T47D (cell line): ENCODE measurements at places on chromosomes 12 and 14.

DNA sequence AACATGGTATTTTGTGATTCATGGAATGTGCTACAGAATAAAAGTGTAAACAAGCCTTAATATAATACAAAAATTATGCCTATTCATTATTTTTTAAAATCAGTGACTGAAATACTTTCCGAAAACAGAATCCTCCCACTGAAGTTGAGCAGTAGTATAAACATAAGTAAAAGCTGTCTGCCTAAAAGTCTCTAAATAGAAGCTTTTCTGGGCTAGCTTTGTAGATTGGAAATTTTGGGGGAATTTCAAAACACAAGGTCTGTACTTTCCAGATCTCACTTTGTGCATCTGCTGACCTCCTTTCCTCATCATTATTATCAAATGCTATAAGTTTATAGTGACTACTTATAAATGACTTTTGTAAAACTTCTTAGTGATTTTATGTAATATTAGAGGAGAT, 80.4 kb upstream of the TRHDE start:
- DNase-seq: no peak

DNA sequence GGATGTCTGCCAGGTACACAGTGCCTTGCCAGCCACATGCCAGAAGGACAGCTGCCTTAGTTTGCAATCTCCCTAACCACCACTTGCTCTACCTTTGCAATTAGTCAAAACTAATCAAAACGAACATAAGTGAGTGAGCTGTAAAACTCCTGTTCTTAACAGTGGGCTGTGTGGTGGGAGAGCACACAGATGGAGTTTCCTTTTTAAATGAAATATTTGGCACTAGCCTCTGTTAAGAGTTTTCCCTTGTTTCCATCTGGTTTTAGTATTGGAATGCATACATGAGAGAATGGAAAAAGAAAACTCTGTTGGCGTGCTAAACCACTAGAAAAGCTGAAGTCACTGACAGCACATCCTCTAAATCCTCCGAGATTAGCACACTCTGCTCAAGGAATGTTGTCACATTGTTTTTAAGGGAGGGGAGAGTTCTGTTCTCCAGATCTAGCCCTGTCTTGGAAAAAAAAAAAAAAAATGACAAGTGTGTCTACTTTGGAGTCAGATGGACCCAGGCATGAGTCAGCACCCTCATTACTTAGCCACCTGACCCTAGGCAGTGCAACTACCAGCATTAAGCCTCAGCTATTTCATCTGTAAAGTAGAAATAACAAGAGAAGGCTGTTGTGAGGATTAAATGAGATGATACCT, 83.9 kb downstream of the STXBP6 start:
- DNase-seq: no peak

GRCh38 chr12:19260135-19260534, 130.6 kb downstream of the PLEKHA5 start:
- DNase-seq: no peak

GRCh38 chr12:54447917-54448316, 25.5 kb downstream of the GTSF1 start:
- no peak for DNase-seq

GRCh38 chr14:62734831-62735230, 310.4 kb downstream of the KCNH5 start:
- no peak for DNase-seq

DNA sequence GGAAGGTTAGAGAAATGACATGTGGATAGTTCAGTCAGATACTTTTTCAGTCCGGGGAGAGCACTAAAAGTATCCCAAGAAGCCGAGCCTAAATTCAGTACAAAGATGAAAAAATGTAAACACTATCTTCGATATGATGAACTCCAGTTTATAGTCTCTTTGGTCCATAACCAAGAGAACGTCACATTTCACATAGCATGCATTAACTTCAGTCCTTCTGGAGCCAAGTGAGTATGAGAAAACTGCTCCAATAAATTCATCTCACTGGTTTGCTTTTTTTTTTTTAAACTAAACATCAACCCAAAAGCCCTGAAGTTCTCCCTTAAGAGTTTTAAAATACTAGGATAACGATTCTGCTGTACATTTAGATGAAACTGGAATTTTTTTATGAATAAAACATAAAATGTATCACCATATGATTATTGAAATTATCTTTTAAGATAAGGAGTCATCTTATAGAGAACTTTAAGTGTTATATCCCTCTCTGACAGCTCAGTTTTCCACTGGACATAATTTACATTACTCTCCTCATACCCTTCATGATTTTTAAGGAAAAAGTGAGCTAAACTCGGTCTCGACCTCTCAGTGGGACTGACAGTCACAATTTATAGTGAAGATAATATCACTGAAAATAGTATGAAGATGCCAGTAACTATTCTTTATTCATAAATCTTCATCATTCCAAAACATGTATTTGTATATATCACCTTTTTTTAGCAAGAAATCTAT, 841.5 kb upstream of the FLRT2 start:
- no peak for DNase-seq

DNA sequence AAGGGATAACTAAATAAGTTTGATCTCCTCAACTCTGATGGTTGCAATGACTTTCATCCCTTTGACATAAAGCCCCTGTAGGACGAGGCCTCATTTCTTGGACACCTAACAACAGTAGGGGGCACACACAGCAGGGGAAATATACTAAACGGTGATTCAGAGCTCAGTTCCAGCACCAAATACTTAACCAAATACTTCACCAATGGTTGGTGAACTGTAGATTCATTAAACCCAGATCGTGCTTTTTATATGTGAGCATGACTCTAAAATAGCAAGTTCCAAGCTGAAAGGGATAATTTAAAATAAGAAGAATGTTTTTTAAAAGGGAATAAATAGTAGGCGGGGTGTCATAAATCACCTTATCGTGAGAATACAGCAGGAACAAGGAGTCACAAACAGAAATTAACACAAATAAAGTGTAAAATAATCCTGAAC, 53.2 kb downstream of the ATG2B start:
- no peak for DNase-seq

GRCh38 chr14:87508333-87508732, 484.6 kb downstream of the GALC start:
- no peak for DNase-seq

DNA sequence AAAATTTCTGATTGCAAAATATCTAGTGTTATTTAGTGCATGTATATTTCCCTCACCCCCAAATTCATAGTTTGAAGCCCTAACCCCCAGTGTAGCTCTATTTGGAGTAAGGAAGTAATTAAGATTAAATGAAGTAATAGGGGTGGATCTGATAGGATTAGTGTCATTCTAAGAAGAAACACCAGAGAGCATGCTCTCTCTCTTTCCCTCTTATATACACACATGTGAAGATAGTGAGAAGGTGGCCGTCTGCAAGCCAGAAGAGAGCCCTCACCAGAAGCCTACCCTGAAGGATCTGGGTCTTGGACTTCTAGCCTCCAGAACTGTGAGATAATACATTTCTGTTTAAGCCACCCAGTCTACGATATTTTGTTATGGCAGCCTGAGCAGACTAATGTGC, 120.3 kb downstream of the TMEM30B start:
- no peak for DNase-seq

- no peak for DNase-seq
Measured at GRCh38 chr12:70329728-70330127, 36.4 kb upstream of the KCNMB4 start.

- no peak for DNase-seq
Measured at GRCh38 chr14:74917646-74918081, 5.4 kb downstream of the RPS6KL1 start.

GRCh38 chr12:12513416-12514006, 49.2 kb downstream of the DUSP16 start:
- DNase-seq: no peak

DNA sequence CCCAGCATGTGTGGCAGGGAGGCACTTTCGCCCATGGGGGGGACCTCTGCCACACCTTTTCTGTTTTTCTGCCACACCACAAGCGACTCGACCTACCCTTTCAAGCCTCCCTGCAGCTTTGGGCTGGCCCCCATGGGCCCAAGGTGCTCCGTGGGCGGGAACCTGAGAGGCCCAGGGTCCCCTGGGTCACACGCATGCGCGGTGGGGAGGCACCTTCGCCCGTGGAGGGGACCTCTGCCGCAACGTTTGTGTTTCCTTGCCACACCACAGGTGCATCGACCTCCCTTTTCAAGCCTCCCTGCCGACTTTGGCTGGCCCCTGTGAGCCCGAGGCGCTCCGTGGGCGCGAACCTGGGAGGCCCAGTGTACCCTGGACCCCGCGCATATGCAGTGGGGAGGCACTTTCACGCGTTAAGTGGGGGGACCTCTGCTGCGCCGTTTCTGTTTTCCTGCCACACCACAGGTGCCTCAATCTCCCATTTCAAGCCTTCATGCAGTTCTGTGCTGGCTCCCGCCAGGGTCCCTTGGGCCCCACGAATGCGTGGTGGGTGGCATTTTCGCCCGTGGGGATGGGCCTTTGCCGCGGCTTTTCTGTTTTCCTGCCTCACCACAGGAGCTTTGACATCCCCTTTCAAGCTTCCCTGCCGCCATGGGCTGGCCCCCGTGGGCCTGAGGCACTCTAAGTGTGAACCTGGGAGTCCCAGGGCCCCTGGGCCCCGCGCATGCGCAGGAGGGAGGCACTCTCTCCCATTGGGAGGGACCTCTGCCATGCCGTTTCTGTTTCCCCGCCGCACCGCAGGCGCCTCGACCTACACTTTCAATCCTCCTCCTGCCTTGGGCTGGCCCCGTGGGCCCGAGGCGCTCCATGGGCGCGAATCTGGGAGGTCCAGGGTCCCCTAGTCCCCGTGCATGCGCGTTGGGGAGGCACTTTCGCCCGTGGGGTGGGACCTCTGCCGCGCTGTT, 332.2 kb downstream of the ALG10 start:
- peak; percentile 70 for DNase-seq

GRCh38 chr12:101928556-101928955, 51.2 kb downstream of the DRAM1 start:
- no peak for DNase-seq

DNA sequence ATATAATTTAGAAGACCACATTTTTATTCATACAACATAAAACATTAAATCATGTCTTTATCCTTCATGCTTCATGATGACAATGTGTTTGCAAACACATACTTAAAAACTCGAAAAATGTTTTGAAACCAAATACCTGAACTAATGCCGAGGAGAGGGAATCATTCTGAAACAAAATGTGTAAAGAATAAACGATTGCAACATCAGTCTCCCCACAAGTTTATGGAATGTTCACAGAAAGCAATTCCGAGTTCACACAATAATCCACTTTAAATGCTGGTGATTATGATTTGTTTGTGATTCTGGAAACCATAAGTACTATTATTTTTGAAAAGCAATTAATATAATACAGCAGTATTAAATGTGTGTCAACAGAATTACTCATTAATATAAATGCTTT, 84.5 kb upstream of the PDZRN4 start:
- no peak for DNase-seq

GRCh38 chr12:66331016-66331415, 28.7 kb downstream of the HELB start:
- DNase-seq: no peak

DNA sequence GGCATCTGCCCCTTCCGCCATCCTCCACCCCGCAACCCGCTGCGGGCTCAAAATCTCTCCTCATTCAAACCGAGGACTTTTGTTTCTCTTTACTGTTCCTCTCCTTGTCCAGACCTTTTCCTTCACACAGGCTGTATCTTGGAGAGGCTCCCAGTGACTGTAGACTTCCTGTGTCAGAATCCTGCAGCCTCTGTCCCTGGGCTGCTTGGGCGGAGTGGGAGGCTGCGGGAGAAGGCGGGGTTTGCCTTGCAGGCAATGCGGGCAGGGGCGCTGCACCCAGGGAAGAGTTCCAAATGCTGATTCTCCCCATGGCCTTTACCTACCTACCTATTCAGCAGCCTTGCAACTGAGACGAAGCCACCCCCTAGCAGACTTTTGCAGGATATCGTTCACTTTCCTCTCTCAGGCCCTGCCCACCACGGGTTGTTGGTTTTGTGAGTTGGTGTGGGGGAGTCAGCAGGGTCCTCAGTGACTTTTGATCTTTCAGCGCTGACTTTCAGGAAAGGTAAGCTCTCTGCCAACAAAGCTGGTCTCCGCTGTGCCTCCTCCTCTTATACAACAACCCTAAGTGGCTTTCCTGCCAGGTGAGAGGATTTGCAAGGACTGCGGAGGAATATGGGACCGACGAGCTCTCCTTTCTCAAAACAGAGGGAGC, 79.0 kb upstream of the KCNA1 start:
- DNase-seq: no peak

DNA sequence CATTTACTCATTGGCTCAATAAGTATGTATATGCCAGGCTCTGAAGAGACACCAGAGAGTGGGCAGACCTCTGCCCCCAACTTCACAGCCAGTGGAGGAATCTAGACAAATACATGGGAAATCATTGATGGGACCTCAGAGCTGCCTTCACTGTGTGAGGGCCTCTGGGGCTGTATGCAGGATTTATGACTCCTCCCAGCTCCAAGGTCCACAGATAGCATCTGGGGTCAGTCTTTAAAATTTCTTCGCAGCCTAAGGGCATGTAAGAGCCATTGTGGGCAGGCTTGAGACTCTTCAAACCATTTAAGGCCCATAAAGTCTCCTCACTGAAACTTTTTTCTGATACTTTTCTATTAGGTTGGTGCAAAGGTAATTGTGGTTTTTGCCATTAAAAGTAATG, 125.5 kb downstream of the SPTSSA start:
- no peak for DNase-seq

DNA sequence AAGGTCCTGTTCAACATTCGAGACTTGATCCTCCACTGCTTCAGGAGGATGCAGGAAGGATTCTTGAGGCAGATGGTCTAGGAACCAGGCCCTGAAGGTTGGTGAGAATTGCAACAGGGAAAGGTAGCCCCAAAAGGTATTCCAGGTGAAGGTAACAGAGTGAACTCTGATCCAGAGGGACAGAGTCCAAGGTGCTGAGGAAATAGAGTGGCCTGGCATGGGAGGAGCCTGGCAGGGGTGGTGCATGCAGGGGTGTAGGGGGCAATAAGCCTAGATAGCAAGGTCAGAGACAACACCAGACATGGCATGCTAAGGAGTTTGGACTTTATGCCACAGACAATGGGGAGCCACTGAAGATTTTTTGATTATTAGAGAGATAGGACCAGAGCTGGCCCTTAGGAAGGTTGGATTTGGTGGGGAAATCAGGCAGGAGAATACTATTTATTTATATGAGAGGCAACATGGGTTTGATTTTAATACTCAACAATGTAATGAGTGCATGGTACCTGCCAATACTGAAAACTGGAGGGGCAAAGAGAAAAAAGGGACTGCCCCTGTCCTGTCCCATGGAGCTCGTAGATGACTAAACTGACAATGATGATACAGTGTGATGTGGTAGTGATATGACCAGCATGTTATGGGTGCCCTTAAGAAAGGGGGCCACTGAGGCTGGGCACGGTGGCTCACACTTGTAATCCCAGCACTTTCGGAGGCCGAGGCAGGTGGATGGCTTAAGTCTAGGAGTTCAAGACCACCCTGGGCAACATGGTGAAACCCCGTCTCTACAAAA, 50.5 kb upstream of the TMED10 start:
- no peak for DNase-seq

DNA sequence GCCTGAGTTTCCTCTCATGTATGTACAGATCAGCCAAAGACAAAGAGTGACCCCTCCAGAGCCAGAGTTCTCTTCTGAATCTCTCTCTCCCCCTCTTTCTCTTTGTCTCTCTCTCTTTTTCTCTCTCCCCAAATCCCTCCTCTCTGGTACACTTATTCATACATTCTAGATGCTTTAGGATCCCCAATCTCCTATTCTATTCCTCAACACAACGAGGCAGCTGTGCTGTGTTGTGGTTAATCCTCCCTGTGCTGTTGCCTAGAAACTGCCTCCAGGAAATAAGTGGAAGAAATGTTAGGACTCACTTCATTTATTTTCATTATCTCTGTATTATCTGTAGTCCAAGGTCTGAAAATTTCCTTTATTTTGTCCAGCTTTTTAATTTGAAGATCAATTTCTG, 350.5 kb upstream of the OR4E1 start:
- no peak for DNase-seq
